ENCODE measurements at places on chromosomes 7 and 10.

DNA sequence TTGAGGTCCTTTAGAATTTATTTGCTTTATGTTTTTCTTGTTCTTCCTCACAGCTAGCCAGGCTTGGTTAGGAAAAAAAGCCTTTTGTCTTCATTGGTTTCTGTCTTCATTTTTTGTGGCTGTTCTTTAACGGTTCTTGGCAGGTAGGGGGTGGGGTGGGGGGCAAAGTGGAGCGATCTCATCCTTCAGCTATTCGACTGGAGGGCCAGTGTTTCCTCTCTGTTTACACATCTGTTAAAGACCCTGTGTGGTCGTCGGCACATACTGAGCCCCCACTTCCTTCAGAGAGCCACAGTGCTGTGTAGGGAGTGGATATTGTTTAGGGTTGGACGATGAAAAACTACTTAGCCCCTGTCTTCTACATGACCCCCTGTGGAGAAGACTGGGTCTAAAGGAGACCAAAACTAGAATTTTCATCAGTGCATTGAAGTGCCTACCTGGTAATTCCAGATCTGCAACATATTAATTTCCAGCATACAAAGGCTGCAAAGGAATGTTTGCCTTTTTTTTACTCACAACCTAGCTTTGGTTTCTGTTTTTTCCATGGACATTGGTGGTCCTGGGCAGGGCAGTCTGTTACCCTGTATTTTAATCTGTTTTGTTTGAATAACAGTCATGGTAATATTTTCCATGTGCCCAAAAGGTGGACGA lies 29.0 kb downstream of the PRPF18 start:
- no peak for DNase-seq

DNA sequence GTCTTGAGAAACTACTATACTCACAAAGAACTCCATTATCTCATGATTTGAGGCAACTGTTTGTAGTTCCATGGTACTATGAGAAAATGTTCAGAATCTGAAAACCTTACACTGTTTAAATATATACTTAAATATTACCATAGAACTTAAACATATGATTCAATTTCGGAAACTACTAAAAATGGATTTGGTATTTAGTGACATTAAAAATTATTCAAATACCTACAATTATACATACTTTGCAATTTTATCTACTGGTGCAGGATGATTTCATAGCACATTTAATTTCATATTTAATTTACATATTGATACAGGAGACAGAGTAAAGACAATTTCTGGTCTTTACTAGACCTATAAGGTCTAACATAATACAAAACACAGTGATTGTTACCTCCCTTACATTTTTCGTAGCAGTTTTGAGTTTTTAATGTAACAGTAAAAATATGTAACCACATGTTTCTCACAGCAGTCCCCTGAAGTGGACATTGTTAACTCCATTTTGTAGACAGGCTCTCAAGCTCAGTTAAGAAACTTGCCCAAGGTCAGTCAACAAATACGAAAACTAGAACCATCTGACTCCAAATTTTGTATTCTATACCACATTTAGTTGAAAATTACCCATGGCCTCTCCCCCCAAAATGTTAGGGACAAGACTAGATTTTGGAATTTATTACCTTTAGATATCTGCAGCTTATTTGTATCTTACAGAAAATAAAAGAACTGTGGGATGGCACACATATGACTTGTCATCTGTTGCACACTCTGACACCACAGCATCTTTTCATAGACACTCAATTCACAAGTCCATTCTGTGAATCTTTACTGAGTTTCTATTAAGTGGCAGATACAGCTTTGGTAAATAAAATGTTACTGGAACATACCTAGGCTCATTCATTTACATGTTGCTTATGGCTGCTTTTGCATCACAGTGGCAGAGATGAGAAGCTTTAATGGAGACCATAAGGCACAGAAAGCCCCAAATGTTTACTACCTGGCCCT lies 36.8 kb downstream of the MTPN start:
- no peak for DNase-seq

DNA sequence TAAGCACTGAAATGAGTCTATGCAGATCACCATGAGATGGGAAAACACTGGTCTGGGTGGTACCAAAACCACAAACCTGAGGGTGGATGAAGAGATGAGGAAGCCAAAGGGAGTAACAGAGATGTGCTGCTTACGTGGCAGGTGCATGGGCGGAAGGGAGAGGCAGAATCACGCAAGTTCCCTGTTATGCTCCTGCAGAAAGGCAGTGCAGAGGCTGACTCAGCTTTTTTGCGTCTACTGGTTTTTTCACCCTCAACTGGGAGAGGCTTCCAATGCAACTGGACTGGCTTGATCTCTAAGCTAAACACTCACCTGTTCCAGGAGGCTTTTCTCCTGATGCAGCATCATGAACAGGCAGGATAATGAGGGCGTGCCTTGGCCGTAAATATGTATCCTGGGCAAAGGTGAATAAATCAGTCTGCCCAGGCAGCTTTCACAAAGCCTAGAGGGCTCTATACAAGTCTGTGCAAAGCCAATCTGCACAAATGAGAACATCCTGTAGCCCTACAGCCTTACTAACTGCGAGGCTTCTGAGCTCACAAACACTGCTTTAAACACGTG lies 95.4 kb upstream of the AFAP1L2 start:
- DNase-seq = peak; percentile 59

GRCh38 chr7:155638366-155638765 lies 6.1 kb upstream of the RBM33 start:
- no peak for DNase-seq

GRCh38 chr7:90180011-90180585 lies 25.8 kb downstream of the STEAP1 start:
- no peak for DNase-seq

DNA sequence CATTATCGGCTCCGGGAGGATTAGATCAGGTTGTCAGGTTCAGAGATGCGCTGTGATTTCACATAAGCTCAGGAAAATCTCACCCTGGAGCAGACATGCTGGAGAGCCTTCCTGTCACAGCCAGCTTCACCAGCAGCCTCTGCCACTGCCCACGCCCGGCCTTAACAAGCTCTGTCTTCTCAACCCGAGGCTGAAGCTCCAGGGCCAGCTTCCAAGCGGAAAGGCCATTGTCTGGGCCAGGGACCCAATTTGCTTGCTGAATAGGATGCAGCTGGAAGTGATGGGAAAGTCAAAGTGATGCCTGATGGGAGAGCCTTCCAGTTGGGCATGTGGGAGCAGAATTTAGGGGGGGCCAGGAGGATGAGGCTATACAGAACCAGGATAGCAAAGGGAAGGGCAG lies 36.3 kb downstream of the C10orf105 start:
- DNase-seq = no peak

GRCh38 chr7:5435291-5436002 lies 11.8 kb upstream of the TNRC18 start:
- no peak for DNase-seq

- no peak for DNase-seq
Measured at GRCh38 chr10:75493464-75493863, 62.0 kb downstream of the LRMDA start.

DNA sequence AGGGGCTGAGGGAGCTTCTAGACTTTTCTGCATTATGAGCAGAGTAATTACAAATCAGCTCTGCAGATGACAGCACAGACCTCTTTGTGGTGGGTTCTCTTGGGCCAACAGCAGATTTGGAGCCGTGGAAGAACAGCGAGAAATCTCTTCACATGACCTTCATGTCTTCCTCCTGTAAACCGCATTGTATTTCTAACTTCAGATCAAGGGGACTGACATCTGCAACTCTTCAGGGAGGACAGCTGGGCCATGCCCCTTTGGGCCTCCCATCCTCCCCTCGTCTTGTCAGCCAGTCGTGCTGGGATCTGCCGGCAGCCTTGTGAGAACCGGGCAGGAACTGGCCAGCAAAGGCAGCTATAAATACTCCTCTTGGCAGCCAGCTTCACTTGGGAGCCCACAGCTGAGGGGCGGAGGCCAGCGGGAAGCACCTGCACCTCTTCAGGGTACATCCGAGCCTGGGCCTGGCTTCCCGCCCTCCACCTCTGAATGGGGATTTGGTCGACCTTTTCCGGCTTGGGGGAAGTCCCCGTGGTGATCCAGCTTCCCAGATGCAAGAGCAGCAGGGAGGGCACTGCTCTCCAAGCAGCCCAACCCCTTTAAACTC lies 54.7 kb downstream of the STEAP1B start:
- no peak for DNase-seq

DNA sequence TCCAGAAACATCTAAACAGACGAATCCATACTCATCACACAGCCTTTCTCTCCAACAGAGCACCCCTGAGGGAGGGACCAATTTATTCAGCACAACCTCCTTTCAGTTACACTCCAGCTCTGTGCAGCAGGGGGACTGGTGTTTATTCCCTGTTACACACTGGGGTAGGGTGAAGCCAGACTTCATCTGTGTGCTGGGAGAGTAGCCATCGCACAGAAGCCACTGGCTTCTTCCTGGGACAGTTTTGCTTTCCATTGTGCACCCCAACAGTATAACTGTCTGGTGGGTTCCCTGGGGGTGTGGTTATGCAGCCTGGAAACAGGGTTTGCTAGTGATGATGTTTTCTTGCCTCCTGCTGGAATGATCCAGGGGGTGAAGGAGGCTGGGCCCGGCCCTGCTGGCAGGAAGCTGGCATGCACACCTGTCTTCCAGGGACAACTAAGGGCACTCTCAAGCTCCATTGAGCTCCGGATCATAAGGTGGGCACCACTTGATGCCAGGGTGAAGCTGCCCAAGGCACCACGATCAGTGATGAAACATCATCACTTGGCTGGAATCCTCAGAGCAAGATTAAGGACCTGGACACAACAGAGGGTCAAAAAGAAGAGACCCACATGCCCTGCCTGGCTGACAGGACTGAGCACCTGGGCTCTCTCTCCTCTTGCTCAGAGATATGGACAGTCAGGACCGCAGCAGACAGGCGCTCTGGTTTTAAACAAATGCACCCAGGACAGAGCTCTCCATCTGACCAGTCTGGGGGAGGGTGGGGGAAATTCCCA lies 293.2 kb downstream of the GRID1 start:
- DNase-seq = no peak

DNA sequence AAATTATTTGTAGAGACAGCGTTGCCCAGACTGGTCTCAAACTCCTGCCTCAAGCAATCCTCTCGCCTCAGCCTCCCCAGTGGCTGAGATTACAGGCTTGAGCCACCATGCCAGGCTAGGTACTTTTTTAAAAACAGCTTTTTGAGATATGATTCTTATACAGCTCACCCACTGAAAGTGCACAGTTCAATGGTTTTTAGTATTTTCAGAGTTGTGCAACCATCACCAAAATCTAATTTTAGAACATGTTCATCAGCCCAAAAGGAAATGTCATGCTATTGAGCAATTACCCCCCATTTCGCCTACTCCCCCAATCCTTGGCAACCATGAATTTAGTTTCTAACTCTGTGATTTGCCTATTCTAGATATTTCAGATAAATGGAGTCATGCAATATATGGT lies 73.7 kb downstream of the EVX1 start:
- no peak for DNase-seq

DNA sequence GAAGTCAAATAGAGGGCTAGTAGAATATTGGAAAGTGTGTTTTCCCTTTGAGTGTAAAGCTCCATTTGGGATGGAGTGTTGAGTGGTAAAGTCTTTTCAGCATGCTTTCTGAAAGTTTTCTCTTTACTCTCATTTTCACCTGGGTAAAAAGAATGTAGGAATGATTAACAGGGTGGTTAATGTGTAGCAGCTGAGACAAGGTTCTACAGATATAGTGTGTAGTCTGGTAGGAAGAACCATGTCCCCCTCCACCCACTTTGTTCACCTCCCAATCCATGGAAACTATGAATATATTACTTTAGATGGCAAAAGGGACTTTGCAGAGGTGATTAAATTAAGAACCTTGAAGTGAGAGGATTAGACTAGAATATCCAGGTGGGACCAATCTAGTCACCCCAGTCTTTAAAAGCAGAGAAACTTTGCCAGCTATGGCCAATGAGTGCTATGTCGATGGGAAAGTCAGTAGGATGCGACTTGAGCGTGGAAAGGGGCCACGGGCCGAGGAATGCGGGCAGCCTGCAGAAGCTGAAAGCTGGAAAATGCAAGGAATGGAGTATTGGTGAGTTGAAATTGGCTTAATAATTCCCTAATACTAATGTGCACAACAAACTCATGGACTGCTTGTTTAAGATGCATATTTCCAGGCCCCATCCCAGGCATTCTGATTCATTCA lies 166.3 kb upstream of the AHR start:
- no peak for DNase-seq

DNA sequence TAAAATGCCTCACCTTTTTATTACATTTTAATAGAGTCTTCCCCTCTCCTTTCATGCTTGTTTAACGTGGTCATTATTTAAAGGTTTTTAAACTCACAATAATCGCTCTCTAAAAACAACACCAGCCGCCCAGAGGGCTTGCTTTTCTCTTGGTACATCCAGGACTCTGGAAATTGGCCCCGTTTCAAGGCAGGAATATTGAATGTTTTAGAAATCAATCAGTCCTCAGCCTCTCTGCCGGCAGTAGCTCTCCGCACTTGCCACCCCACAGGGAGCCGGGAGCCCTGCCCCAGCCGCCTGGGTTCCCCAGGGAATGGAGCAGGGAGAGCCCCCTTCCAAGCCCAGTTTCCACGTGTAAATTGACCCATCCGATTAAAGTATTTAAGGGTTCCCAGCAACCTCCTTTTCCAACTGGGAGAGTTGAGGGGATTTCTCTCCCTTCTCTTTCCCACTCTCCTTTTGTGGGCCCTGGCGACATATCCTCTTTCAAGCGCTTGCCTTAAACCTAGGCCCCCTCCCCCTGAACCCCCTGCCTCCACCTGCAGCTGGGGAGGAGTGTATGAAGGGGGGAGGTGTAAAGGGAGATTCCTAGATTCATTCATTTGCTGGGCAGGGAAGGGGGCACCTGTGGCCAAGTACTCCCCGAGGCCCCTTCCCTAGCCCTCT lies 1.9 kb downstream of the FGF8 start:
- no peak for DNase-seq

DNA sequence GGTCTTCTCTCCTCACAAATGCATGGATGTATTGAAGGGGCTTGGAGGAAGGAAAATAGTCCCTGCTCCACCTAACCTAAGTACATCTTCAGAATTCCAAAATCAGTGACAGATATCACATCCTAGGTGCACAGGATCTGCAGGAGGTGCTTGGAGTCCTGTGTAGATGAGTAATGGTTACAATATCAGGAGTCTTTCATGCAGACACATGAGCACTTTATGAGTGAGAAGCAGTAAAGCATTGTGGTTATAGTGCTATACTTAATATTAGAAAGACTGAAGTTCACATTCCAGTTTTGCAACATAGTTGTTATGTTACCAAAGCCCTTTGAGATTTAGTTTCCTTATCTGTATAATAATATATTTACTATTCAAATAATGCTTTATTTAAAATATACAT lies 516.7 kb downstream of the NEBL start:
- no peak for DNase-seq

- no peak for DNase-seq
Measured at GRCh38 chr7:141073641-141074161, at the start of gene TMEM178B. Gene TMEM178B (plus strand): TSS chr7:141074064.
